T-helper 2 cell treated with Interferon-gamma antibody and Interleukin-4, amounts not matched to agents 100 ng/mL and 5 ng/mL, for 36 hours (primary cell): ENCODE measurements at places on chromosomes 3 and 15. TPM values are rescaled to one million over a fixed set of nuclear protein-coding genes. Genes with fewer than 3 reads are reported as not detected.

The PTH1R gene
- total RNA-seq = not detected in 2 replicates

The GRAMD1C gene
- total RNA-seq = 0.23 and 0.32 TPM in 2 replicates

The EIF4E3 gene
- total RNA-seq = 65.3 and 66.2 TPM in 2 replicates

The CELSR3 gene
- 11.1 and 11.2 TPM in 2 replicates for total RNA-seq

The BMF gene
- total RNA-seq = 5.3 and 5.5 TPM in 2 replicates

The GRIP2 gene
- total RNA-seq = not detected in 2 replicates

The ALDH1L1 gene
- not detected in 2 replicates for total RNA-seq

The FOXB1 gene
- total RNA-seq = 1.5 and 1.6 TPM in 2 replicates

The OXTR gene
- 1.2 and 1.4 TPM in 2 replicates for total RNA-seq

The ADPRH gene
- total RNA-seq = 2.8 TPM in 2 replicates

The CYP1A2 gene
- total RNA-seq = not detected in 2 replicates

The DLEC1 gene
- total RNA-seq = 0.95 and 1.1 TPM in 2 replicates

The UBE2E1 gene
- total RNA-seq = 68.5 and 70.7 TPM in 2 replicates

The KNL1 gene
- total RNA-seq = 51.7 and 53.0 TPM in 2 replicates

The ROBO1 gene
- 0.11 TPM in 1 of 2 replicates, not detected in the other for total RNA-seq

The TAGLN3 gene
- total RNA-seq = 0.32 TPM in 1 of 2 replicates, not detected in the other

The ARL6 gene
- total RNA-seq = 2.9 and 4.8 TPM in 2 replicates

The C3orf22 gene
- total RNA-seq = not detected in 2 replicates

The DTWD1 gene
- 17.5 and 20.5 TPM in 2 replicates for total RNA-seq

The AADAC gene
- not detected in 2 replicates for total RNA-seq

The ZNF660 gene
- 0.11 and 0.14 TPM in 2 replicates for total RNA-seq

The NLGN1 gene
- total RNA-seq = not detected in 2 replicates

The RPL39L gene
- 19.7 and 21.4 TPM in 2 replicates for total RNA-seq

The RPL15 gene
- total RNA-seq = 1,503 and 1,504 TPM in 2 replicates

The GABRA5 gene
- total RNA-seq = not detected in 2 replicates

The ZNF717 gene
- 8.3 and 10.2 TPM in 2 replicates for total RNA-seq

The IL5RA gene
- not detected in 2 replicates for total RNA-seq

The CFAP91 gene
- not detected in 2 replicates for total RNA-seq

The EFL1 gene
- 24.6 and 25.9 TPM in 2 replicates for total RNA-seq

The FAIM gene
- total RNA-seq = 2.4 and 3.0 TPM in 2 replicates

The WDR93 gene
- total RNA-seq = not detected in 2 replicates

The MEX3B gene
- 0.95 and 1.0 TPM in 2 replicates for total RNA-seq

The ROPN1 gene
- total RNA-seq = not detected in 2 replicates

The MEGF11 gene
- total RNA-seq = 0.23 TPM in 1 of 2 replicates, not detected in the other

The SECISBP2L gene
- total RNA-seq = 30.4 and 31.6 TPM in 2 replicates

The GRK7 gene
- total RNA-seq = not detected in 2 replicates

The CLDN18 gene
- not detected in 2 replicates for total RNA-seq

The LRRN1 gene
- total RNA-seq = 0.16 TPM in 1 of 2 replicates, not detected in the other

The IL1RAP gene
- total RNA-seq = 17.2 and 18.2 TPM in 2 replicates

The RBMS3 gene
- 0.41 and 0.73 TPM in 2 replicates for total RNA-seq
